ENCODE measurements at places on chromosomes 12 and 14.

GRCh38 chr12:107468182-107468581 lies 217.4 kb upstream of the PWP1 start:
- no peak for DNase-seq

DNA sequence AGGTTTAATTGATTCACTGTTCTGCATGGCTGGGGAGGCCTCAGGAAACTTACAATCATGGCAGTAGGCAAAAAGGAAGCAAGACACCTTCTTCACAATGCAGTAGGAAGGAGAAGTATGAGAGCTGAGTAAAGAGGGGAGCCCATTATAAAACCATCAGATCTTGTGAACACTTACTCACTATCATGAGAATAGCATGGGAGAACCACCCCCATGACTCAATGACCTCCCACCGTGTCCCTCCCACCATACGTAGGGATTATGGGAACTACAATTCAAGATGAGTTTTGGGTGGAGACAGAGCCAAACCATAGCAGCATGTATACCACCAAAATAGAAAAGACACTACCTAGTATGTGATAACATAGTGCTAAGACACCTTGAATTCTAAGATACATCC lies 2.9 kb upstream of the HMGA2 start:
- DNase-seq: no peak

- no peak for DNase-seq
Observed at GRCh38 chr12:92493816-92494215, 209.0 kb upstream of the PLEKHG7 start.

- DNase-seq: no peak
Observed at GRCh38 chr12:98074286-98074685, 441.1 kb upstream of the TMPO start.

- no peak for DNase-seq
Observed at GRCh38 chr12:59699421-59700152, 103.8 kb downstream of the SLC16A7 start.

DNA sequence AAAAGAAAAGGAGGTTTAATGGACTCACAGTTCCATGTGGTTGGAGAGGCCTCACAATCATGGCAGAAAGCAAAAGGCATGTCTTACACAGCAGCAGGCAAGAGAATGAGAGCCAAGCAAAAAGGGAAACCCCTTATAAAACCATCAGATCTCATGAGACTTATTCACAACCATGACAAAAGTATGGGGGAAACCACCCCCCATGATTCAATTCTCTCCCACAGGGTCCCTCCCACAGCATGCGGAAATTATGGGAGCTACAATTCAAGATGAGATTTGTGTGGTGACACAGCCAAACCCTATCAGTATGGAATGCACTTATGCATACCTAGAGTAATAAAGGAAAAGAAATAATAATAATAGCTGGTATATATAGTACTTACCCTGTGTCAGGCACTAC lies 4.5 kb upstream of the GLIPR1 start:
- peak; percentile 33 for DNase-seq

DNA sequence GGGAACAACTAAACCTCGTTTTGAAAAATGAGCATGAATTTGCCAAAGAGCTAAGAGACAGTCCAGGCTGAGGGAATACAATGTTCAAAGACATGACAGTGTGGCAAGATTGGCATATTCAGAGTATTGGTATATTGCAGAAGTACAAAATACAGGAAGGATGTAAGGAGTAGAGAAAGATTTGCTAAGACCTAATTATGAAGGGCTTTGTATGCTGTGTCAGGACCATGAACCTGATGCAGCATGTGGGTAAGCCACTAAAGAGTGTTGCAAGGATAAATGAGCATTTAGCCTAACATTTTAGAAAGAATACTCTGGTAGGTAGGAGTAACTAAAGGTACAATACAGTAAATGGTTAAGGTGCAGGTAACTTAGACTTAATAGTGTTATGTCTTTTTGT lies 65.1 kb downstream of the KTN1 start:
- DNase-seq: no peak

GRCh38 chr12:57823131-57823907 lies 4.8 kb upstream of the AVIL start:
- no peak for DNase-seq

DNA sequence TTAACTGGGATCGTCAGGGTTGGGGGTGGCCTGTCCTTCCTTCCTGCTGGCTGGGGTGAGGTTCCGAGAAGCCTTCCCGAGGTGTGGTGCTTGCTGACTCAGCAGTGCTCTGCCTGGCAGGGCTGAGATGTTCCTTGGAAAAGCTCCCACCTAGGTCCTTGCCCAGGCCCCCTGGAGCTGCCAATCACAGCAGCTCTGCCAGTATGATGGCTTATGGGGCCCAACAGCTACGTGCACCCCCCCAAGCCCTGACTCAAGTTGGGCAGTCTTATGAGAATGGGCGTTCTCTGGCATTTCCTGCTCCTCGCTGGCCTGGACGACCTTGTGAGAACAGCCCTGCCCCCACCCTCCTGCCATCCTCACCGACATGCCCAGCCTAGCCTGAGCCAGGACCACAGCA lies 292.2 kb upstream of the CRY1 start:
- no peak for DNase-seq

DNA sequence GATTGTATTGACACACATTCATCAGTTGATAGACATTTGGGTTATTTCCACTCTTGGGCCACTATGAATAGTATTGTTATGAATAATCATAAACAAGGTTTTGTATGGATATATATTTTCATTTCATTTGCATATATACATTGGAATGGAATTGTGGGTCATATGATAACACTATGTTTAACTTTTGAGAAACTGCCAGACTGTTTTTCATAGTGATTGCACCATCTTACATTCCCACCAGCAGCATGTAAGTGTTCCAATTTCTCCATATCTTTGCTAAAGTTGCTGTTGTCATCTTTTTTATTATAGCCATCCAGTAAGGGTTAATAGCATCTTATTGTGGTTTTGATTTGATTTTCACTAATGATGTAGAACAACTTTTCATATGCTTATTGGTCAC lies 198.5 kb upstream of the PPFIA2 start:
- DNase-seq: no peak

DNA sequence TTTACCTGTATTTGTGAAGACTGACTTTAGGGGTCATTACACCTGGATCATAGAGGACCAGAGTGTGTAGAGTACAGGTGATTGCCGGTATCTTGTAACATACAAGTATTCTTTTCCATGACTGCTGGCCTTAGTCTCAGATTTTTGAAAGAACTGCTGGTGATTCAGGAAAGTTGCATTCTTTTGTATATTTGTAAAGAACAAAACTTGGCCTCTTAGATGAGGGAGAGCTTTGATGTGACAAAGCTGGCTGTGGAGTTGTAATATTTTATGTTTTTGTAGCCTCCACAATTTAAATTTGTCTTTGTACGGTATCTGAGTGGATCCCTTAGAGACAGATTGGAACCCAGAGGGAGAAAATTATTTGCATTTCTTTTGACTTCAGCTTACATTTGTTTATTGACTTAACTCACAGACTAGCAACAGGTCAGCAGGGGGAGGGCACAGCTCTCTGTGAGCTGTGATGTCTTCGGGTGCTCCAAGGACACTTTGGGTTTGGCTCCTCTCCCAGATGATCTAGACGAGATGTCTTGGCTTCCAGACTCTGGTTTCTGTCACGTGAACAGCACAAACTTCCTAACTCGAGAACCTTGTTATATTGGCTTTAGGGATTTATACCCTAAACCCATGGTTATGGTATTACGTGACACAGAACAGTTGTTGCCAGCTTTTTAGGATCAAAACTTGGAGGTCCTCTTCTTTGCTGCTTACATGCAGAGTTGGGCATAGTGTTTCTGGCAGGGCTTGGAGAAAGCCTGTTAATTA lies 65.9 kb downstream of the DAAM1 start:
- DNase-seq: no peak

GRCh38 chr12:6461401-6462233 lies 8.9 kb downstream of the VAMP1 start:
- peak; percentile 75 for DNase-seq

- no peak for DNase-seq
Observed at GRCh38 chr14:42307239-42307825, 700.7 kb downstream of the LRFN5 start.

- DNase-seq: no peak
Observed at GRCh38 chr12:26740348-26740747, 92.6 kb downstream of the ITPR2 start.

All from stimulated activated CD4-positive, alpha-beta T cell treated with anti-CD3 and anti-CD28 coated beads, Interleukin-12 subunit alpha, Interleukin-12 subunit beta, amount 100 ng/mL, for 48 hours (primary cell).